Pancreas (tissue), 10 donors: ENCODE measurements at places on chromosomes 6 and 20. TPM values are rescaled to one million over a fixed set of nuclear protein-coding genes. Genes with fewer than 3 reads are reported as not detected.

BPIFB4 gene
- total RNA-seq: not detected

KIAA0408 gene
- total RNA-seq: 1.2 TPM

SSR1 gene
- total RNA-seq: 138 TPM

HMGCLL1 gene
- 0.74 TPM for total RNA-seq

MLIP gene
- 2.0 TPM for total RNA-seq

TPD52L1 gene
- 23.3 TPM for total RNA-seq
